ENCODE measurements at places on chromosomes 4 and X.

GRCh38 chrX:6225288-6225910, 3.3 kb downstream of the NLGN4X start:
- no peak for DNase-seq

- DNase-seq, result no peak
Observed at GRCh38 chrX:22220941-22221340, 51.8 kb upstream of the CBLL2 start.

DNA sequence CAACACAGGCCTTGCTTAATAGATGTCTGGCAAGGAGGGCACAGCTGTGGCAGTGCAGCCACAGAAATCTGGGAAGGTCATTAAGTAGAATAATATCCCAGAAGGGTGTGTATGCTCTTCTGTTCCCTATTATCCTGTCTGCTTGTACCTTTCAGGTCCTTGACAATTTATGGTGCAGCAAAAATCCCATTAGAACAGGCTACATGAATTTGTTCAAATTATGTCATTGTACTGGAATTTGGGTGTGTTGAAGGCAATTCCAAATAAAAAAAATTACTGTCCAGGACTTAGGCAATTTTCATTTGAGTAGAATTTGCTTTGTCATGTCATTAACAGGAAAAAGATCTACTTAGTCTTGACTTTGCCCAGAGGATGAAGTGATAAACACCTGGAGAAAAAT, 192.1 kb downstream of the IDS start:
- DNase-seq, result no peak

GRCh38 chrX:8244301-8244700, 73.2 kb upstream of the VCX2 start:
- DNase-seq, result no peak

DNA sequence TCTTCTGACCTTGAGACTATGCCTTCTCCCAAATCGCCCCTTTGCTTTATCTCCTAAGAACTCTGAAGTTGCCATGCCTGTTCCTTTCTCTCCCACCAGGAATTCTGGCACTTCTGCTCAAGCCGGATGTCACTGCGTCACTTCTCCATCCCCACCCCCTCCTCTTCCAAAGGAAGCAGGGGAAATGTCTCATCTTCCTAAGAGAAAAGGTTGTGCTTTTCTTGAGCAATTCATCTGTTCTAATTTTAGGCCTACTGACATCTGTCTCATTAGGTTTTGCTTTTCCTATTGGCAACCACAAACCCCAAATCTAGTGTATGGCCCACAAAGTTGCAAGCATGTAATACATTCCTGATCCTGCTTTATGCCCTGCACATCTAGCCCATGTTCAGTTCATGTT, 163.1 kb upstream of the PLAC1 start:
- DNase-seq, result no peak

- no peak for DNase-seq
Observed at GRCh38 chr4:10144966-10145365, 28.4 kb upstream of the WDR1 start.
